ENCODE measurements at places on chromosomes 6 and 20. TPM values are rescaled to one million over a fixed set of nuclear protein-coding genes. Genes with fewer than 3 reads are reported as not detected.

NKAIN2 gene
- not detected for total RNA-seq

GHRH gene
- total RNA-seq: not detected

OOEP gene
- total RNA-seq: not detected

PRND gene
- not detected for total RNA-seq

EYA2 gene
- total RNA-seq: 2.4 TPM

SLC24A3 gene
- total RNA-seq: not detected

ZKSCAN8 gene
- total RNA-seq: 5.1 TPM

STK35 gene
- 11.6 TPM for total RNA-seq

SLC2A4RG gene
- total RNA-seq: 93.0 TPM

TLDC2 gene
- not detected for total RNA-seq

BANF2 gene
- not detected for total RNA-seq

MLN gene
- not detected for total RNA-seq

VSTM2L gene
- 18.5 TPM for total RNA-seq

HRH3 gene
- not detected for total RNA-seq

GNMT gene
- total RNA-seq: 0.13 TPM

GTSF1L gene
- not detected for total RNA-seq

PGM3 gene
- total RNA-seq: 33.3 TPM

PDRG1 gene
- 29.6 TPM for total RNA-seq

LAMA5 gene
- 400 TPM for total RNA-seq

FAM83C gene
- total RNA-seq: 0.14 TPM

Data from A549 treated with Hydrocortisone at 1 μM for 4 hours (cell line).